ENCODE measurements at places on chromosomes 7 and 10.
A peak's percentile ranks its signal among the peaks of the same experiment; 100 is the strongest.

DNA sequence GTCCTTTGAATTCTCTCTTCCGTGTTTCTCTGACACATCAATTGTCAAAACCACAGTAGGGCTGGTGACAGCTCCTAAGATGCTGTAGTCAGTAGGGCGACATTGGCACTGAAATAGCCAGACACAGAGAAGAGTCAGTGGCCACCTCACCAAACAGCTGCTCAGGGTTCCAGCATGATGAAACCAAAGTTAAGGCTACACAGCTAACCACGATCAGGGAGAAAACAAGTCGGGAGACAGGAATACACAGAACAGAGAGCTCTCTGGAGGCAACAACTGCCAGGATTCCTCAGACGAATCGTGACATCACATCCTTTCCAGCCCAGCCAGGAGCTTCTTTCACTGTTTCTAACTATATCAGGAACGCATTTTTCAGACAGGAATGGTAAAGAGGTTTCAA lies 922.2 kb downstream of the SORCS1 start:
- no peak for DNase-seq

DNA sequence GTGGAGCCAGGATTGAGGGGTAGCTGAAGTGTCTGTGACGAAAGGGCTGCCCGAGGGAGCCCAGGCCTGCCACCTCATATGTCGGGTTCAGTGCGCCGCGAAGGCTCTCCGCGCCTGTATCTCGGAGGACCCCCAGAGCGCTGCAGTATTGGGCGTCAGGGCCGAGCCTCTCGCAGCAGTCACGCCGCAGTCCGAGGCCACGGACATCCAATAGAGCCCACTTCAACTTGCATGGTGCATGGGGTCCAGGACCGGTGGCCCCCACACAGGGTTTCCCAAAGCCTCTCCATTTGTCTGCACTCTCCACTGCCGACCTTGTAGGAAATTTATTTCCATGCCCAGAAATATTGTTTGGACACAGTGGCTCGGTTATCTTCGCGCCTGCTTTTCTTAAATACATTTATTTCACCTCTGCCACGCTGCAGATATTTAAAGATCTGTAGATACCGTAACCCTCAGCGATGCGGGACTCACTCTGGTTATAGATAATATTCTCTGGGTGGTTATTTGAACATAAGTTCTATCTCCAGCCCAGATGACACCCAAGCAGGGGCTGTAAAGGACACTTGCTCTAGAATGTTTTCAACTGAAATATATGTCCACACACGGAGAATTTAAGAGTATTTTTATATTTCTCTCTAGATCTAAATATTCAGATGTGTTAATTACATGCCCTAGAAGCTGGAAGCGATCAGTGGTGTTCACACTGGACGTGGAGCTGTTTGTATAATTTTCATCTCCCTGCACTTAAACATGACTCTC lies 5.1 kb upstream of the ZNF503 start:
- DNase-seq = no peak

DNA sequence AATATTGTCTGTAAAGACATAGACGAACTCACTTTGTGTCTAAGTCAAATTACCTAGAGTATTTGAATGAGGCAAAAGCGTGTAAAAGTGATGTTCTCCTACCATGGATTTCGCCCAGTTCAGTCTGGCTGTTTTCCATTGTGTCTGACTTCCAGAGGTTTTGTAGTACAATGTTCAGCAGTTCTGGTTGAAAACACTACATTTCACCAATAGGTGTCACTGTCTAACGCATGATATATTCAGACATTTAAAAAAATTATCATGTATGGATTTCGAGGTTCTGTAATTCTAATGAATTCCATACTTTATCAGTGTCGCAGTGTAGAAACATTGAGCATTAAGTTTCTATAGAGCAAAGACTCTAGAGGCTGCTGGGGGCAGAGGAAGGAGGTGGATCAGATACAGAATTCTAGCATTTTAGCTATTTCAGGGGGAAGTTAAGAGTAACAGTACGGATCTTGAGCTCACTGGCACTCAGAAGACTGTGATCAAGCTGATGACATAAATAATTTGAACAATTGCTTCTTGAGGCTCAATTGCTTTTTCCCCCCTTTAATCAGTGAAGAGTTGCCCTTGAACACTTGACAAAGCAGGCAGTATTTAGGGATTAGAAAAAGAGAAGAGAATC lies 196.9 kb upstream of the RHOBTB1 start:
- peak; percentile 77 for DNase-seq

DNA sequence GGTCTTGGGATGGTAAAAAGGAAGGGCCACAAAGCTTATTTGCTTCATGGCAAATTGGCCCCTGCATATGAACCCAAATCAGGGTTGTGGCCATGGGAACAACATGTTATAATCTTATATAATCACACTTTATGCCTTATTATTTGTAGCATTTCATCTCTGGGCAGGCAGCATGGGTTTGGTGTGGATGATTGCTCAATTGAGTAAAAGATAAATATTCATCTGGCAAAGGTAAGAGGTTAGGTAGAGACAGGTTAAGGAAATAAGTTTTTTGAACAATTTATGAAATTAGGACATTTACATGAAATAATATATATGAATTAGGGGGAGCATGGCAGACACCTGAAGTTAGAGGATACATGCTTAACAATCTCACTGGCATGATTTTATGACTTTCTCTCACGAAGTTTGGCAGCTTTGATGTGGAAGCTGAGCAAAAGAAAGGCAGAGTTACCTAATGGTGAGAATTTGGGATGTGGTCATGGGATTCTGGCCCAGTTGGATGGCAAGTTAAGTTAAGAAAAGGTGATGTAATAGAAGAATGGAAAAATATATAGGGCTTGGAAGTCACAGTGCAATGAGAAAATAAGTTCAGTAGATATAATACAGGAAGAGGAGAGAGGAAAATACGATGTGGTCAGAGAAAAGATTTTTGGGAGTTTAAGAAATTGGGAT lies 88.1 kb upstream of the FAM3C start:
- DNase-seq = no peak

DNA sequence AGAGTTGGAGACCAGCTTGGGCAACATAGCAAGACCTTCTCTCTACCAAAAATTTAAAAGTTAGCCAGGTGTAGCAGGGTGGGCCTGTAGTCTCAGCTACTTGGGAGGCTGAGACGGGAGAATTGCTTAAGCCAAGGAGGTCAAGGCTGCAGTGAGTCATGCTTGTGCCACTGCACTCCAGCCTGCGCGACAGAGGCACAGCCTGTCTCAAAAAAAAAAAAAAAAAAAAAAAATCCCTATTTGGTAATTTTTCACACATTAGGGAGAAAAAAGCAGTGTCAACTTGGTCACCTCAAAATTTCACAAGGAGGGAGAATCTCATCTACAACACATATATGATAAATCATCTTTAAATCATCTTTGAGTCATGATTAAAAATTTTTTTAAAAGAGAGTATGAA lies 6.4 kb upstream of the ZNF398 start:
- DNase-seq = no peak

GRCh38 chr7:158140538-158141220 lies 446.9 kb downstream of the PTPRN2 start:
- DNase-seq = no peak

GRCh38 chr10:128095753-128096469 lies 30.3 kb downstream of the MKI67 start:
- DNase-seq = peak; percentile 38

DNA sequence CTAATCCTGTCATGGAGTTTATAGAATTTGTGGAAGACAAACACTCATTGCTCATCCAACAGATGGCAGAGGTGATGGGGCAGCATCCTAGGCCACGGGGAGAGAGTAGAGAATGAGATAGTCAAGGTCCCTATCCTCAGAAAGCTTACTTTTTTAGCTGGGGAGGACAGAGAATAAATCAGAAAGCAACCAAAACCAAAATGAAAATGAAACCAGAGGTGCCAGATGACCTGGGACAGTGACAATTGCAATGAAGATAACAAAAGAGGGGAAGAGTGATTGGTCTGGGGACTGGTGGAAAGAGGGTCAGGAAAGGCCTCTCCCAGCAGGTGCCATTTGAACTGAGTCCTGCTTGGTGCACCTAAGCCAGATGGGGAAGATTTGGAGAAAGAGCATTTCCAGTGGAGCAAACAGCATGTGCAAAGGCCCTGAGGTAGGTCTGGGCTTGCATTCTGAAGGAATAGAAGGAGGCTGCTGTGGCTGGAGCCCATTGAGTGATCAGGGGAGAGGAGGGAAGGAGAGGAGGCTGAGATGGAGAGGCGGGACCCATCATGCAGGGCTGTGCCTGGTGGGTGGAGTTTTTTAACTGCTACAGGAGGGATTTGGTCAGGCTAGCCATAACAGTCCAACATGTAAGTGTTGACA lies 164.1 kb downstream of the RPS24 start:
- DNase-seq = no peak

DNA sequence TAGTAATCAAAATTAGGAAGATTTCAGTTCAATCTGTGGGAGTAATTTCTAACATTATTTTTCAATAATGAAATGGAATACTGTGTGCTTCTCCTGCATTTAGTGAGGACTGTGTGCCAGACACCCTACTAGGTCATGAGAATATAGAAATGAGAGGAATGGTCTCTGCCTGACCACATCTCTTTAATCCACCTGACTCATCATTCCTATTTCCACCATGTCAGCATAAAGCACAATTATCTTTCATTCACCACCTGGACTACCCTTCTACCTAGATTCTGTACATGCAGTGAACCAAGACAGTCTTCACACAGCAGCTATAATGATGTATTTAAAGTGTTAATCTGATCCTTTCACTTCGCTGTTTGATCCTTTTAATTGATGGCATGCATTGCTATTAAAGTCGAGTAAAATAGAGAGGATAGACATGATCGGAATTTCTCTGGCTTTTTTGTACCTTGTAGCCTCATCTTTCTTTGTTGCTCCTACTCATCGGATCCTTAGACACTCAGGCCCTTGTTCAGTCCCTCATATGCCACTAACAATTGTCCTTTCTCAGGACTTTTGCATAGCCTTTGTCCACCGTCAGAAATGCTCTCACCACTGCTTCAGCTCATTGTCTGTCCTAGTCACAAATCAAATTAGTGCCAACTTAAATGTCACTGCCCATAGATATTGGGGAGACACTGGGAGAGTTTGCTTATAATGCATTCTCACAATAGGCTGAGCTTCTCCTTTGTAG lies 1037.1 kb downstream of the REEP3 start:
- DNase-seq = no peak

GRCh38 chr7:77481615-77482014 lies 55.5 kb upstream of the PTPN12 start:
- DNase-seq = no peak

DNA sequence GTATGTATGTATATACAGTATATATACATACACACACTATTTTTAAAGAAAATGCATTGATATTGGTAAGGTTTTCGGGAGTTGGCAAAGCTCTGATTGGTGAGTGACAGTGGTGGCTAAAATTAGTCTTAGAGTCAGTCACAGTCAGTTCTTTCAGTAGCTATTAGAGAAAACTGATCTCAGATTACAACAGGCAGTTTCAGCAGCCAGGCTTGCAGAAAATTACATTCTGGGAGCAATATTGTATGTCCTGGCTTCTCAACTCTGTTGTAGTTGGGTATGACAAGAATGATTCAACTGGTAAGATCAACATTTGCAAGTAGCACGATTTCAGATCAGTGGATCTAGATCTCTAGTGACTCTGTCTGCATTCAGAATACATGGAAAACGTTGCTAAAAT lies 897.9 kb upstream of the AUTS2 start:
- no peak for DNase-seq

DNA sequence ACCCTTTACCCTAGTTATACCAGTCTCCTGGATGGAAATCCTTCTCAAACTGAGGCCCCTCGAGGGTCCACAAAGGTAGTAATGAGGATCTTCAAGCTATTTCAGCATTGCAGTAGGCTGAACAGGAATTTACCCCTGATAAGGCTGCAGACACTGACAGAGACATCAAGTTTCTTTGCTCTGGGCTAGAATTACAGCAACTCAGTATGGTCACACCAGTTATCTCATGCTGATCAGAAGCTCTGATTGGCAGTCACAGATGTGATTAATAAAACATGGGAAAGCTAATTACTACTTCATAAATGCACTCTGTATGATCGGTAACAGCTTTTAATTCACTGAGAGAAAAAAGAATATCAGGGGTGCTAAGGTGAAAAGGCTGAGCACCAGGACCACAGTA lies 30.6 kb downstream of the FAM204A start:
- DNase-seq = no peak

GRCh38 chr7:70775570-70776156 lies 356.3 kb upstream of the GALNT17 start:
- DNase-seq = peak; percentile 23

DNA sequence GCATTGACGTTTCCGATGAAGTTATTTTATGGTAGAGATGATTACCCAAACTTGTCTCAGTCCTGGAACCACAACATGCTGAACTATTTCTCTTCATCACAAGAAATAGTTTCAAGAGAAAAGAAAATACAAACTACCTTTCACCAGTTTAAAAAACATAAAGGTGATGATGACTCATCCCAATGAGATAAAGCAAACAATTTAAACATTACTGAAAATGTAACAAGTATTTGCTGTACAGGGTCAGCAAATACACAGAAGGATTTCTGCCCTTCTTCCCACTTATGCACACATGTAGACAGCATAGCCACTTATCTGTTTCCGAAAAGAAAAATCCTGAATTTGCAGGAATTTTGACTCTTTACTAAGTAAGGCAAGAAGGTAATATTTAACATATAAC lies 50.8 kb downstream of the RHOBTB1 start:
- DNase-seq = no peak

DNA sequence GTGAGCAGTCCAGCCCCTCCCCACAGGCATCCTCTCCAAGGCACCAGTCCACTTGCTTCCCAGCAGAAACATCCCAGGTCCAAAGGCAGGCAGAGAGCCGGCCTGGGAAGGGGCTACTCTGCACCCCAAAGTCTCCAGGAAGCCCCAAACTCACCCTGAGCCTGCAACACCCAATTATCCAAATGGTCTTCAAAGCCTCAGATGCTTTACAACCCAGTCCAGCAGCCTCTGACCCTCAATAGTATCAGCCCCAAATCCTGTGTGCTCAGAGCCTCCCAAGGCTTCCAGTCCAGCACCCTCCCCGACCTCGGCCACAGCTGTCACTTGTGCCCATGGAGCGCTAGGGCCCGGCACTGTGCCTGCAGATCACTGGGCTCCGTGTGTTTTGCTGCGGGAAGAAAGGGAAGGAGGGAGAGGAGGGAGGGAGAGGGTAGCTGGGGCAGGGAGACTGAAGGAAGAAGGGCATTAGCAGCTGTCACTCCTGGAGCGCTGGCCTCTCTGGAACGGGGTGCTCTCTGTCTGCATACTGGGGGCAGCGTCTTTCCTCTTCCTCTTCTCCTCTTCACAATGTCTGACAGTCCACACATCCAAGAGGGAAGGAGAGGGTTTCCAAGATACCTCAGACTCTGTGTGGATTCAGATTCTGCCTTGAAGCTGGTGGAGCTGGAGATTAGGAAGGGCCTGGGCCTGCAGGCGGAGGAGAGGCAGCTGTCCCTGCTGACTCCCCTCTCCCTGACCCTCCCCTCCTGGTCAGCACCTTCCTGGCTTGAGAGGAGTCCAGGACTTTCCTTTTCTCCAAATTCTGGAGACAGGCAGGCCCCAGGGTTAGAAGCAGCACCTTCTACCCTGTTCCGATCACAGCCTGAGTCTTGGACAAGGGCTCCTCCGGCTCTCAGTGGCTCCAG lies 13.2 kb downstream of the CALML5 start:
- no peak for DNase-seq
